Right atrium auricular region (tissue), 2 donors: ENCODE measurements at places on chromosomes 12 and 14. TPM values are rescaled to one million over a fixed set of nuclear protein-coding genes. Genes with fewer than 3 reads are reported as not detected.

The DEGS2 gene
- not detected for total RNA-seq

The GLI1 gene
- total RNA-seq: 1.2 TPM

The ATF7 gene
- total RNA-seq: 22.1 TPM

The CCER1 gene
- total RNA-seq: not detected

The RPS29 gene
- total RNA-seq: 1,499 TPM

The LUM gene
- 196 TPM for total RNA-seq

The RGS6 gene
- 12.1 TPM for total RNA-seq

The KITLG gene
- 9.6 TPM for total RNA-seq

DNA sequence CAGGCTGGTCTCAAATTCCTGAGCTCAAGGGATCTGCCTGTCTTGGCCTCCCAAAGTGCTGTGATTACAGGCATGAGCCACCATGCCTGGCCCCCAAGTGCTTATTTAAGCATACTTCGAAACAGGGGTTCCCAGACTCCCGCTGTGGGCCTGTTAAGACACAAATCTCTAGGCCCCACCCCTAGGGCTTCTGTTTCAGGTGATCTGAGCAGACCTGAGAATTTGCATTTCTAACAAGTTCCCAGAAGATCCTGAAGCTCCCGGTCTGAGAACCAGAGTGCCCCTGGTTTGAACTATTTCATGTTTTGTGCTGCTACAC is 25.0 kb downstream of the GCH1 start:
- no peak overlapping the region for H3K27ac ChIP-seq
- peaks cover 5% of the 10 kb centered on the region for H3K4me1 ChIP-seq
- no peaks in the 10 kb centered on the region for H3K27me3 ChIP-seq
- H3K36me3 ChIP-seq: no peaks in the 10 kb centered on the region
- no peak overlapping the region for H3K4me3 ChIP-seq

DNA sequence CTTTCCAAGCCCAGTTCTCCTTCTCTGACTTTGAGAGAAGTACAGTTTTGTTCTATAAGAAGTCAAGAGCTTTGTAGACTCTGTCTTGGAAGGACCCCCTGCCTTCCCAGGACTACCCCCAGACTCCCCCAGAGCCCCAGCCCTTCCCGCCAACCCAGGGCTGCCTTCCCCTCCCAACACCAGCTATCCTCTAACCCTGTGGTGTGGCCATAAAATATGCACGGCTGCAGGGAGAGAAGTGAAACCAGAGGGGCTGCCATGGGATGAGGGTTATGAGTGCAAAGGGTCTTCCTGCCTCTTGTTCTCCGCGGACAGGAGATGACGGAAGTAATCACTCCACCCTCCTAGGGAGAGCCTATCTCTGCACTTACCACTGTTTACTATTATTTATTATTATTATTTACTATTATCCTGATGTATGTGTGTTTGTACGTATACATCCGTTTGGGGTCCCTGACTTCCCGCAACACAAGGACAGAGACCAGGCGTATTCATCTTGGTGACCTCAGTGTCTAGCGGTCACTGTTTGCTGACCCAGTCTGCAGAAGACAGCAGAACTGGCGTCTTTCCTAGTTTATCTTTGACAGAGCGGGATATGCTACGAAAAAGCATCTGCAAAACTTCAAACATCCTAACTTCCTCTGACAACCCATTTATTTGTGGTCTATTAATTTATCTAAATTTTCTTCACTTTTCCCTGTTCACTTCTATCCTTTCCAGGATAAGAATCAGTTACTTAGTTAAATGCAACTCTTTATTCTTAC is 3.5 kb upstream of the SCNN1A start:
- H3K27me3 ChIP-seq: no peaks in the 10 kb centered on the region
- no peaks in the 10 kb centered on the region for H3K36me3 ChIP-seq
- no peak overlapping the region for H3K27ac ChIP-seq
- DNase-seq: no peak
- H3K4me3 ChIP-seq: no peak overlapping the region
- H3K4me1 ChIP-seq: peaks cover 43% of the 10 kb centered on the region

GRCh38 chr12:30820406-30820946 is 65.7 kb upstream of the CAPRIN2 start:
- H3K4me1 ChIP-seq: peaks cover 5% of the 10 kb centered on the region
- no peaks in the 10 kb centered on the region for H3K27me3 ChIP-seq
- DNase-seq: no peak
- no peak overlapping the region for H3K4me3 ChIP-seq

GRCh38 chr14:38755036-38755435 is 348.0 kb downstream of the SEC23A start:
- no peaks in the 10 kb centered on the region for H3K27me3 ChIP-seq
- no peak for DNase-seq
- H3K4me1 ChIP-seq: no peaks in the 10 kb centered on the region

- DNase-seq: no peak
- H3K36me3 ChIP-seq: no peaks in the 10 kb centered on the region
- no peaks in the 10 kb centered on the region for H3K27me3 ChIP-seq
Observed at GRCh38 chr12:52241205-52241842, 8.3 kb downstream of the KRT7 start.

DNA sequence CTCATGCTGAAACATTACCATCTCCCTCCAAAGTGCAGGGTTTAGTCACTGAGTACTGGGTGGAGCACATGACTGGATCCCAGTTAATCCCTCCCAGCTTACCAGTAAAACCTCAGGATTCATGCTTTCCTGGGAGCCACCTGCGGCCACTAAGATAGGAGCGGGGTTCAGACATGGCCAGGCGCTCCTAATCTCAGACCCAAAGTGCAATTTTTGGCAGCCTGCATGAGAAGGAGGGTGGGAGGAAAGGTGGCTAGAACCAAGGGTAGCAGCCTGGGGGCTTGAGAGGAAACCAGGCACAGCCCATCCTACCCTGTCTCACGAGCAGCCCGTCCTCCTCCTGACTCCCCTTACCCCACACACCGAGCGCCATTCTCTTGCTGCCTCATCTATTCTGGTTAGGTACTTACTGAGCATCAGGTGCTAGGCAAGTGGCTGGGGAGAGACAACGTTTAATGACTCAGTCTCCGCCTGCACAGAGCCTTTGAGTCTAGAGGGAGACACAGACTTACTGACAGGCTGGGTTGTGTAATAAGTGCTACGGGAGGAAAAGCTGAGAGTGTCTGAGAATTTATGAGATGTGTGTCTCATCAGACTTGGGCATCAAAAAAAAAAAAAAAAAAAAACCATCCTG is 9.9 kb downstream of the GPRC5A start:
- no peak overlapping the region for H3K4me3 ChIP-seq
- H3K27me3 ChIP-seq: no peaks in the 10 kb centered on the region
- DNase-seq: peak; percentile 85
- H3K27ac ChIP-seq: peak overlapping the region; percentile 72
- H3K36me3 ChIP-seq: no peaks in the 10 kb centered on the region

- no peaks in the 10 kb centered on the region for H3K27me3 ChIP-seq
- H3K4me3 ChIP-seq: no peak overlapping the region
- peaks cover 3% of the 10 kb centered on the region for H3K4me1 ChIP-seq
- H3K36me3 ChIP-seq: no peaks in the 10 kb centered on the region
- no peak for DNase-seq
Observed at GRCh38 chr12:1832801-1833595, 12.6 kb downstream of the LRTM2 start.

DNA sequence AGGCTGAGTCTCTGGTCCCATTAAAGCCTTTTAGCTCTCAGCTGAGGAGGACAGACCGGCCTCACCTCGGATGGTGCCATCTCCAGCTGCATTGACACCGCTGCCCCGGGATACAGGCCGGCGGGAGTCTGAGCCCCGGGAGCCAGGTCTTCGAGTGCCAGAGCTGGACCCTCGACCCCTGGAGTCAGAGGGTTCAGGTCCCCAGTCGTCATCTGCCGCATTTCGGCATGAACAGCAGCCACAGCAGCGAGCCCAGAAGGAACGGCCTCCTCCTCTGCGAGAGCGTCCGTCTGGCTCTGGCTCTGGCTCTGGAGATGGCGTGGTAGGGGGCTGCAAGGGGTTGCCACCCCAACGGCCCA is 1.0 kb downstream of the TGM1 start:
- H3K4me1 ChIP-seq: no peaks in the 10 kb centered on the region
- H3K27ac ChIP-seq: no peak overlapping the region
- peaks cover 4% of the 10 kb centered on the region for H3K36me3 ChIP-seq
- no peak overlapping the region for H3K4me3 ChIP-seq
- no peaks in the 10 kb centered on the region for H3K27me3 ChIP-seq

DNA sequence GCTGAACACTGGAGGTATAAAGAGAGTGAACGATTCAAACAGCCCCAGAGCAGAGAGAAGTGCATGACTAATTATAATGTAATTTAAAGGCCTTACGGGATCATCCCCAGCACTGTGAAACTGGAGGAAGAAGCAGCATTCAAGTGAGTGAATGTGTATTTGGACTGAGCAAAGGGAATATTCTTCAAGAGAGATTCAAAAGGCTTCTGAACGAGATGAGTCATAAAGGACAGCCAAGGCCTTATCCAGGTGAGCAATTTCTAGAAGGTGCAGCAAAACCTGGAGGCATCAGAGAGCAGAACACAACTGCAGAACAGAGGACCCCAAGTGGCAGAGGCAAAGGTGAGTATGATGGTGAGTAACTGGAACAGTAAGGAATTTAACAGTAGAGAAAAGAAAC is 127.2 kb downstream of the BCAT1 start:
- H3K27me3 ChIP-seq: no peaks in the 10 kb centered on the region
- no peak overlapping the region for H3K27ac ChIP-seq
- DNase-seq: no peak
- H3K4me1 ChIP-seq: no peaks in the 10 kb centered on the region

- no peaks in the 10 kb centered on the region for H3K27me3 ChIP-seq
- peaks cover 17% of the 10 kb centered on the region for H3K36me3 ChIP-seq
- H3K4me3 ChIP-seq: no peak overlapping the region
- H3K4me1 ChIP-seq: peaks cover 53% of the 10 kb centered on the region
- DNase-seq: no peak
- peak overlapping the region; percentile 6 for H3K27ac ChIP-seq
Observed at GRCh38 chr12:113854385-113855142, 111.6 kb downstream of the RBM19 start.

- DNase-seq: no peak
- H3K27me3 ChIP-seq: no peaks in the 10 kb centered on the region
- peak overlapping the region; percentile 100 for H3K27ac ChIP-seq
- H3K4me1 ChIP-seq: peaks cover 29% of the 10 kb centered on the region
- H3K36me3 ChIP-seq: peaks cover 6% of the 10 kb centered on the region
- peak overlapping the region; percentile 97 for H3K4me3 ChIP-seq
Observed at GRCh38 chr14:91509083-91509877, 830 bp downstream of the PPP4R3A start.

DNA sequence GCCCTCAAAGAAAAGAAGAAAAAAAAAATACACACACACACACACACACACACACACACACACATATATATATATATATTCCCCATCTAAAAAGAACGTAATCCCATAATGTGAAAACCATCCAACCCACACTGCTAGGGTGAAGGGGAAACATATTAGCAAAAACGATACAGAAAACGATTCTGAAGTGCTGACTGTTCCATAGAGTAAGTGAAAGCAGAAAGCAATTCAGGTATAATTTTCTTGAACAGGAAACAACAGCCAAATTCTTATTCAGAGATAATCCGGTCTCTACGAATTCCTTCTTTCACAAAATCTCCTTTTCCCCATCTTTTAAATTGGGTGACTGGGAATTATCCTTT is 393.5 kb downstream of the NOVA1 start:
- no peak overlapping the region for H3K4me3 ChIP-seq
- H3K36me3 ChIP-seq: no peaks in the 10 kb centered on the region

DNA sequence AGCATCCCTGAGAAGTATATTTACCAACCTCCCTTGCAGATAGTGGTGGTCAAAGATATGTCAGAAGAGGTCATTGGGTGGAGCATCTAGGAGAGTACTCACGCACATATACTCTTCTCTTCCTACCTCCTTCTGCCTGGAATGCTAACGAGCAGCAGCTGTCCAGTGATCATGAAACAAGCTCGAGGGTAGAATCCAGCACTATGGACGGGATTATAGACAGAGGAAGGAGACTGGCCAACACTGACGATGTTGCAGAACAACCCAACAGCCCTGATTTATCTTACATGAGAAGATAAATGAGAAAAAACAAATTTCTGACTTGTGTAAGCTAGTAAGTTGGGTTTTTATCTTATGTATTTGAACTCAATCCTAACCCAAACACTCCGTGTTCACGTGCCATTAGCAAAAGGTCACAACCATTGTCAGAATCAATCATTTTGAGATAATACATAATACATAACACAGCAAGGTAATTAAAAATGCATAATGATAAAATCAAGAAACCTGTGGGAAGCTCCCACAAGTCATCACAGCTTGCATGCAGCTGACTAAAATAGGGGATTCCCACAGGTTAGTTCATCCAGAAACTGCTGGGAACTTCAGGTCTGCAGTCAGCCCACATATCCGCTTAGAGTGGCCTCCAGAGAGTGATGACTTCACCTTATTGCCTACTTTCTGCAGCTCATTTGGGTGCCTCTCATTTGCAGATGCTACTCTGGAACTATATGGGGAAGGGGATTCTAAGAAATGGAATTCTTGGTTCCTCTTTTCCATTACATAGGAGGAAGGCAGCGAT is 36.3 kb upstream of the STK38L start:
- H3K27me3 ChIP-seq: no peaks in the 10 kb centered on the region
- no peaks in the 10 kb centered on the region for H3K36me3 ChIP-seq
- no peak for DNase-seq
- no peak overlapping the region for H3K4me3 ChIP-seq
- H3K27ac ChIP-seq: no peak overlapping the region
- no peaks in the 10 kb centered on the region for H3K4me1 ChIP-seq

DNA sequence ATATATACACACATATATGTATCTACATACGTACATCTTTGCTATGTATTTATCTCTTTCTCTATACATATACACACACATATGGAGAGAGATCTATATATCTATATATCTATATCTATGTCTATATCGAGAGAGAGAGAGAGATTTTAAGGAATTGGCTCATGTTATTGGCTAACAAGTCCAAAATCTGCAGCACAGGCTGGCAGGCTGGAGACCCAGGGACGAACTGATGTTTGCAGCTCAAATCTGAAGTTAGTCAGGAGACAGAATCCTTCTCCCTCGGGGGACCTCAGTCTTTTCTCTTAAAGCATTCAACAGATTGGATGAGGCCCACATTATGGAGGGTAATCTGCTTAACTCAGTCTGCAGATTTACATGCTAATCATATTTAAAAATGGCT is 40.7 kb upstream of the DACT1 start:
- H3K27me3 ChIP-seq: no peaks in the 10 kb centered on the region
- H3K4me3 ChIP-seq: no peak overlapping the region
- no peaks in the 10 kb centered on the region for H3K4me1 ChIP-seq
- DNase-seq: no peak
- H3K27ac ChIP-seq: no peak overlapping the region

GRCh38 chr12:20140751-20141150 is 227.6 kb upstream of the PDE3A start:
- H3K36me3 ChIP-seq: no peaks in the 10 kb centered on the region
- H3K4me3 ChIP-seq: no peak overlapping the region
- no peaks in the 10 kb centered on the region for H3K4me1 ChIP-seq
- no peak for DNase-seq

GRCh38 chr12:54025499-54026405 is 2.5 kb upstream of the HOXC6 start:
- H3K36me3 ChIP-seq: no peaks in the 10 kb centered on the region
- no peak overlapping the region for H3K4me3 ChIP-seq
- H3K27me3 ChIP-seq: peaks cover 33% of the 10 kb centered on the region
- H3K4me1 ChIP-seq: peaks cover 11% of the 10 kb centered on the region
- DNase-seq: no peak
